GOT3 (cell line): ENCODE measurements at places on chromosomes 7 and 10.

DNA sequence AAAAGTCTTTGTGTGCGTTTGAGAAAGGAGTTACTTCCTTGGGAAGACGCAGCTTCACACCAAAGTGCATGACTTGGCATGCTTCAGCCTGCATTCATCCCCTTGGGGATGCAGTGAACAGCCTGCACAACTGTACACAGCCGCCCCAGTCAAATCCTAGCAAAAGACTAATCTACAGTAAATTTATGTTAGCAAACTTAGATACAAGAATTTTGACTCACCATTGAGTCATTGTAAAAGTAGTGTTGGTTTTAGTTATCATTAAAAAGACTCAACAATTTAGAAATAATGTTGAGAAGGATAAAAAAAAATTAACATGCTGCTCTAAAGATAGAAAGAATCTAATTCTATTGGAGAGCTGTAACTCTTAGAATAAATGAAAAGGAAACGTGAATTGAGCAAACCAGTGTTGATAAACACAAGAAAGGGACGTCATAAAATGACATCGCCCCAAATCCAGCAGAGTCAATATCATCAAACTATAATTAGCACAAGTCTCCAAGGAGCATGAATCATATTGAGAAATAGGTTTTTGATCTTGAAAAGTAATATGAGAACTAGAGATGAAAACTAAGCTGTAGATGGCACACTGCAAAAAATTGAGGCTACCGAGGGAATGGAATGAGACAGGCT lies 11.9 kb upstream of the OPTN start:
- DNase-seq: no peak

GRCh38 chr7:152476551-152476950 lies 40.7 kb upstream of the KMT2C start:
- DNase-seq: no peak

DNA sequence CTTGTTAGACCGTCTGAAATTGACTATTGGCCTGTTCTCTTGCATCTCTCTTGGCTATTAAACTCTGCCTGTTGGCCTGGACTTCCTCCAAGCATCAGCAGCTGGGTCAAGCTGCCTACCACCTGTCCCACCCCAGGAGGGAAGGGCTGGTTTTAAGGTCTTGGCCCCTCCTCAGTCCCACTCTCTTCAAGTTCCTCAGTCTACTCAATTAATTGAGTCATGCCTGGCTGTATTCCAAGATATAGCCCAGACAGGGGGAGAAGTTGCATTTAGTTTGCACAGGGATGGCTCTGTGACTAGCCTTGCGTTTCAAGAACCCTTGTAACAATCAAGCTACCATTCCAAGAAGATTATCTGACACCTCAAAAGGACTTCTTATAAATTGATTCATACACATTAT lies 113.8 kb upstream of the GLI3 start:
- no peak for DNase-seq

GRCh38 chr7:51017576-51018535 lies 235.2 kb upstream of the GRB10 start:
- DNase-seq: no peak

- DNase-seq: no peak
These were observed 519.5 kb downstream of the GRID1 start for GRCh38 chr10:85847085-85847484.

DNA sequence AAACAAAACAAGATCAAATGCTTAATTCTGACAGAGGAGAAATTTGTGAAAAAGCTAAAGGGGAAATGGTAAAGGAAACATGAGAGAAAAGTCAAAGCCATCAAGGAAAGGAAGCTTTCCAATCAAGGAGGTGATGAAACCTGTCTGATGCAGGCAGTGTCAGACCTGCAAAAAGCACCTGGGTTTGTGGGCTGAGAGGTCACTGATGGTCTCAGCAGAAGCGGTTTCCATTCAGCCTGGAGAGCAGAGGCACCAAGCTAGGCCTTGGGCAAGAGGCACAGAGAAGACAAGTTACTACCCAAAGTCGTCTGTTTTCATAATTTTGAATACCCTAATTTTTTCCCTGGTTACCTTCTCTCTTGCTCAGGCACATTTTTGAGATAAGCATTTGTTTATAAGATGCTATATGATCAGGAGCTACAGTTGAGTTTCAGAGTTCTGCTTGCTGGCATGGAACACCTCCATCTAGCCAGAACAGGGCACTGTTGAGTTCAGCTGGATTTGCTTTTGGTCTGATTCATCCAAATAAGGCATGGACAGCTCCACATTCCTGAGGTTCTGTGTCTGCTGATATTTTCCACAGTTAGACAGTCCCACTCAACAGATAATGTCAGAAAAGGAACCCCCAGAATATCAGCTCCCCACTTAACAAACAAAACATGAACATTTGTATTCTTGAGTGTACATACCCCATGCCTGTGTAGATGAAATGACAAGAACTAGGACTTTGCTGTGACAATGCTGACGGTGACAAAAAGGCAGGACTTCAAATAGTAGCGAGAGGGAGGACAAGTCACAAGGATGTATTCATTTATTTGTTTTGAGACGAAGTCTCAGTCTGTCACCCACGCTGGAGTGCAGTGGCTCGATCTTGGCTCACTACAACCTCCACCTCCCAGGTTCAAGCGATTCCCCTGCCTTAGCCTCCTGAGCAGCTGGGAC lies 4.9 kb upstream of the PPIA start:
- no peak for DNase-seq

DNA sequence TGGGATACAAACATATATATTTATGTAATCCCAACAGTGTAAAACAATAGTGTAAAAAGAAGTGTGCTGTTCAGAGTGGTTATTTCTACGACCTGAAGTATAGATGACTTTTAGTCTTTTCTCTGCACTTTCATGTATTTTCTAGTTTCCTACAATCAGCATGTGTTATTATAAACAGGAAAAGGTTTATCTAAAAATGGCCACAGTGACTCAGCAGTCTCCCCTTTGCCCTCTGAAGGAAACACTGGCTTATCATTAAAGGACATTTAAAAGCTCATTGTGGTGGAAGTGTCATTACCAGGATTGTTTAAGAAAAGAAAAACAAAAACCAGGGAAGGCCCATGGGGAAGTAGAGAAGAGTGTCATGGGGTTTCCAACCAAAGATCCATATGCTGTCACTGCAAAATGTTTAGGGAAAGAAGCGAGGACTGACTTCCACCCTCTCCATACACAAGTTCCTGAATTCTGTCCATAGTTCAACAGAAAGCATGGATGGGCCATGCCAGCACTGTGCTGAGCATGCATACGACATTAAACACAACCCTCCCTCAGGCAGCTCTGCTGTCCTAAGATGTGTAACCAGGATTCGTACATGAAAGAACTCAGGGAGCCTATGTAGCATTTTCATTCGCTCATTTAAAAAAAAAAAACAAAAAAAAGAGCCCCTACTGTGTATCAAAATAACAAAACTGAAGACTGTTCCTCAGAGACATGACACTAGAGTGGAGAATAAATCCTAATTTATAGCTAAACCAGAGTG lies 10.2 kb downstream of the CYREN start:
- DNase-seq: no peak

DNA sequence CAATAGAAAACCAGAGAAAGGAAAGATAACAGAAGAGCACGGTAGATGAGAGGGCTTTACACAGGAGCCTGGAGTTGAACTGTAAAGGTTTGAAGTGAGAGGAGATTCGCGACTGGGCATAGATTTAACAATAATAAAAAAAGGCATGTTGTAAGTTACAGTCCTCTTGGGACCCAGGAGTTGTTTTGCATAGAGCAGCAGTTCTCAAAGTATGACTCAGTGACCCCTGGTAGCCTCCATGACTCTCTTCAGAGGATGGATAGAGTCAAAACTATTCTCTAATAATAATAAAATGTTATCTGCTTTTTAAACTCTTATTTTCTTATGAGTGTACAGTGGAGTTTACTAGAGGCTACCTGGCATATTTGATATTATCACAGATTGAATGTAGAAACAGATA lies 262.3 kb downstream of the SORCS3 start:
- no peak for DNase-seq

DNA sequence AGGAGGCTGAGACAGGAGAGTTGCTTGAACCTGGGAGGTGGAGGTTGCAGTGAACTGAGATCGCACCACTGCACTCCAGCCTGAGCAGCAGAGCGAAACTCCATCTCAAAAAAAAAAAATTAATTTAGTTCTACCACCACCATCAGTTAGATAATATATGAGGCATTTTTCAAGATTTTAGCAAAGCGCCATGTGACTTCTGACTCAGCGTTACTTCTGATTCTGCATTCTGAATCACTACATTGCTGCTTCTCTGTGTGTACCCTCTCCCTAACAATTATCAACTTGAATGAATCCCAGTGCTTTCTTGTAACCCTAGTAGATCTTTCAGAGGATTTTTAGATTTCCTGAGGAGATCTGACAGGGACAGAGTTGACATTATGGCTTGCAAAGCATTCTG lies 176.8 kb upstream of the SORCS1 start:
- no peak for DNase-seq

DNA sequence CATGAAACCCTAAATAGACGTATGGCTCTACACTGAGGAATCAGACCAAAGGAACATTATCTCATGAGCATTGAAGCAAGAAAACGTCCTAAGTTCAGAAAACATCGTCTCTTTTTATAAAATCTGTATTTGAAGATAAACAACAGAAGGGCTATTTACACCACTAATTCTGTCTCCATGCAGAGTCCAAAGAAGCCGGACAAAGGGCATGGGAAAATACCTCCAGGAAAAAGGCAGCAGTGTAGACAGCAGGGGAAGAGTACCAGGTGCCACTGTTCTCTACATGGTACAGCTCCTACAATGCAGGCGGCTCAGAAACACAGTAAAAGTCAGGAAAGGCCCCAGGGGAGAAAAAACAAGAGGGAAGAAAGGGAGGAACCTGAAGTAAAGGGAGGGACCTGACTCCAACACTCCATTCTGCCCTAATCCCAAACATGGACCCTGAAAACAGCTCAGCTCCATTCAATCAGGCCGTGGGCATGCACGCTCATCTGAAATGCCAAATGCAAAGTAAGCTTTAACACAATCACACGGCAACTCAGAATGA lies 17.5 kb downstream of the FAM171A1 start:
- DNase-seq: no peak

DNA sequence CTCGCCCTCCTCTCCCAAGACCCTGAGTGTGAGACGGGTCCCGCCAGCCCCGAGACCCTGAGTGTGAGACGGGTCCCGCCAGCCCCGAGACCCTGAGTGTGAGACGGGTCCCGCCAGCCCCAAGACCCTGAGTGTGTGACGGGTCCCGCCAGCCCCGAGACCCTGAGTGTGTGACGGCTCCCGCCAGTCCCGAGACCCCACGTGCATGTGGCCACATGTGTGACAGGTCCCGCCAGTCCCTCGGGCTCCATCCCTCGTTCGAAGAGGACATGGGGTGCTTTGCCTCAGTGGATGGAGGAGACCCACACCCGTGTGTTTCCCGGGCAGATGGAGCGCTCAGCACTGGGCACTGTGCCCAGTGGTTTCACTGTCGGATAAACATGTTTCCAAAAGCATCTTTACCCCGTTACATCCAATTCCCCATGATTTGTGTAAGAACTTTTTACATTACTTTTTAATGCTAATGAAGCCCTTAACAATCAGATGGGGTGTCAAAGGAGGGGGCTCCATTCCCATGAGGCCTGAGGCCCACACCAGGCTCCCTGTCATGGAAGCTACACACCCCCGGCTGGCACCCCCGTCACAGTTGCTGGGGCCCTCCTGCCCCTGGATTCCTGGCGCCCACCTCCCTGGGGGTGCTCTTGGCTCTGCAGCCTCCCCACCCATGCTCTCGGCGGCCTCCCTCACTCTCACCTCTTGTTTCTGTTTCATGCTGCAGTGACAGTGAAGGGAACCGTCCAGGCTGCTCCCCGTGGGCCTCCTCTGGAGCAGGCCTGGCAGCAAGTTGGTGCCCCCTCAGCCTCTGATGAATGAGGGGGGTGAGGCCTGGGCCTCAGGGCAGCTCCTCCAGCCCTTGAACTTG lies 48.5 kb upstream of the CFAP46 start:
- no peak for DNase-seq

GRCh38 chr10:12841826-12842225 lies 159.7 kb downstream of the CCDC3 start:
- no peak for DNase-seq

DNA sequence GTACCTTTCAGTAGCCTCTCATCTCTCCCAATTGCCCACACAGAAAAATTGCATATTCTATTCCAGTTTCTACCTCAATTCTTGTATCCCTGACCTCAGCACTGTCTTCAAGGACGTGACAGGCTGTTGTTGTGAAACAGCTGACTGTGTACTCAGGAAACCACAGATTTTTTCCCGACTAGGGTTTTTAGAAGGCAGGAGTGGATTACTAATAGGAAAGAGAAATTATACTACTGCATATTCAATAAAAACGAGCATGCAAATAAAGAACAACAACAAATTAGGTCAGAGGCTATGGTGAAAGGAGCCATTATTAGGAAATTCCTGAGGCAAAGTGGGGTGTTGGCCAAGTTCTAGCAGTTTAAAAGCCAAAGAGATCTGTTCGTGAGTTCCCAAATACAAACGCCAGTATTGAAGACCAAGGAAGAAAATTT lies 93.4 kb downstream of the DOCK4 start:
- no peak for DNase-seq
